ENCODE measurements at places on chromosomes 1 and 21.
A peak's percentile ranks its signal among the peaks of the same experiment; 100 is the strongest.

- DNase-seq, result no peak
Observed at GRCh38 chr1:42163536-42164503, 725 bp downstream of the GUCA2A start.

DNA sequence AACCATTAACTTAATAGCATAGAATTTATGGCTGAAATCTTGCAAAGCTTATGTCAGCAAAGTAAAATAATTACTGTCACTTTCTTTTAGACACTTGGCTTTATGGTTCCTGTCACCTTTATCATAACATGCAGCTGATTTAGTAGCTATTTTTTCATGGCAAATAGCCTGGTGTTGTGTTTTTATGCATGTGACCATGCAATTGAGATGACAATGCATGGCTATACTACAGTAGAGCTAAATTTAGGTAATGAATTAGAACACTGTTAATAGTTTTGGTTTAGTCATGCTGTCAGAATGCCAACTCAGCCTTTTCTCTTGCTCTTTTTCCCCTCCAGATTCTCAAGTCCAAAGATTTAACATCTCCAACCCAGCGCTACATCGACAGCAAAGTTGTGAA, 88.6 kb downstream of the TGFB2 start:
- no peak for DNase-seq

- no peak for DNase-seq
Observed at GRCh38 chr1:151368393-151369301, 3.9 kb downstream of the SELENBP1 start.

- DNase-seq, result no peak
Observed at GRCh38 chr1:12643079-12643478, 806 bp upstream of the AADACL4 start.

DNA sequence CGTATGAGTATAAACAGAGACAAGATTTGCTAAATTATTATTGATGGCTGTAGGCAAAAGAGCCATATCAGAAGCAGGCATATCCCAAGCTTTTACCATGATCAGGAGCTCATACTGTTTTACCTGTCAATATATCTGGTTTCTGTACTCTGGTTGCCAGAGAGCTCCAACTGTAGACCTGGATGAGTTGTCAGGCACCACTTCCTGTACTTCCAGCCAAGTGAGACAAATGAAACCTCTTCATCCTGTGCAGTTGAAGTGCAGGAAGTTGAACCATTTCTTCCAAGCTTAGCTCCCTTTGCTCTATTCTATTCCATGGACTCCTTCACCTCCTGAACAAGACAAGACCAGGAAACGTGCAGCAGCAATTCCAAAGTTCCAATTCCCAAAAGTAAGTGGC, 115.6 kb downstream of the ZNF281 start:
- DNase-seq, result no peak

DNA sequence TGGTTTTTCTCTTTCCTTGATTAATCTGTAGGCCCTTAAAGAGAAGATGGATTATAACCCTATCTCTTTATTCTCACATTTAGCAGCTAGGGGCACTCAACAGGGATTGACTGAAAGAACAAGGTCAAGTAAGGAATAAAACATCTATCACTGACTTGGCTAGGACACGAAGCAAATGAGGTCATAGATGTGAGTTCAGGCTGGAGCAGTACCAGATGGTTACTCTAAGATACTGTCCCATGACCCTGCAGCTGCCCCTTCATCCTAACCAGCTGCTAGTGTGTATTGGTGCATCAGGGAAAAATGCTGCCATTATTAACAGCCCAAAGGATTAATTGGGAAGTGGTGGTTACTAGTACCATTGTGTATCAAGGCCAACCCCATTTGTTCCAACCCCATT, 221.9 kb downstream of the CTH start:
- no peak for DNase-seq

GRCh38 chr1:5551274-5551975, 440.8 kb downstream of the NPHP4 start:
- no peak for DNase-seq

- DNase-seq, result no peak
Observed at GRCh38 chr1:80917826-80918225, 882.9 kb upstream of the ADGRL2 start.

DNA sequence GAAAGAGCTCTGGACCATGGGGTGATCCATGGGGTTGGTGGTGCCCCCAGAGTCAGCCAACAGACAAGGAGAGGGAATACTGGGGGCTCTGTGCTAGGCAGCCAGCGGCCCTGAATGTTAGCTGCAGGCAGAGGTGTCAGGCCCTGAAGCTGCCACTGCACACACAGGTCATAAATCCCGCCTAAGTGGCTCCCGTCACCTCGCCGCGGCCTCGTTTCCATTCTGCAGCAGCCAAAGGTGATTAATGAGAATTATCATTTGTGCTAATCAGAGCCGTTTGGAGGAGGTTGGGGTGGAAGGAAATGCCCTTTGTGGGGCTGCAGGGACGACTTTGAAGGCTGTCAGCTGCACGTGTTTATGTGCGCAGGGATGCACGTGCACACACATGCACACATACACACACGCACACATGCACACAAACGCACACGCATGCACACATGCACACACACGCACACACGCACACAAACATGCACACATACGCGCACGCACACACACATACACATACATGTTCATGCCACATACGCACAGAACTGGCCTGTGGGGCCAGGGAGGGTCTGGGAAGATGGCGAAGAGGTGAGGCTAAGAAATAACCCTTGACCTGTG, 88.8 kb upstream of the ARHGEF16 start:
- DNase-seq, result no peak

GRCh38 chr1:168085401-168085872, 51.3 kb downstream of the GPR161 start:
- DNase-seq, result no peak

GRCh38 chr1:44118682-44119081, at the start of gene KLF17:
TSS of gene KLF17 (plus strand) at chr1:44118821. CDS start at chr1:44118908, 87 bp downstream.
- no peak for DNase-seq

DNA sequence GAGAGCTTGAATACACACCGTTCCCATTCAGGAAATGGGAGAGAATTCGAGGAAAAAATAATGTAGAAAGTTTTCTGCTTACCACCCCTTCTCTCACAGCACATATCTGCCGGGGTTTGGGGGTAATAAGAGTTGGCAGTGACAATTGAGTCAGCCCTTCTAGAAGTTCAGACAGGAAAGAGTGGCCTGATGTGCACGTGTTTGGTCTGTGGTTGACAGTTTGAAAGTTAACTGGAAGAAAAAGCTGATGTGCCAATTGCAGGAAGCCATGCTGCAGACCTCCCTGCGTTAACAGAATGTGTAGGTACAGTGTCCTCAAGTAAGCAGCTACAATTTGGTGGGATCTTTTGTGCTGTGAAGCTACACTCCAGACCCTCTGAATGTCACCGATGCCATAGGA, 50.9 kb downstream of the DHX9 start:
- no peak for DNase-seq

DNA sequence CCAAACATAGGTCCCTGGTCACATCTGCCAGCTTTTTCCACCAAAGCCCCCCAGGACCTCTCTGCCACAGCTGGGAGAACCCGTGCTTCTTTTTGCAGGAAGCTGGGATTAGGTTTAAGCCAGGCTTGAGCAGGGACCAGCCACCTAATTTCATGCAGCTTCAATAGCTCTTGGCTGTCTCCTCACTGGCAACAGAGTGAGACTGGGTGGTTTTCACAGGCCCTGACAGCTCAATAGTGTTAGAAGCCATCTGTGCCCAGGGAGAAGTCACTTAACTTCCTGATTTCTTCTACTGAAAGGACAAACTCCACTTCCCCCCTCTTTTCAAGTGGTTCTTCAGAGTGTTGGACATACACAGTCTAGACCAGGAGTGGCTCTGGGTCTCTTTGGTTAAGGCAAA, 20.4 kb upstream of the SRSF4 start:
- no peak for DNase-seq

DNA sequence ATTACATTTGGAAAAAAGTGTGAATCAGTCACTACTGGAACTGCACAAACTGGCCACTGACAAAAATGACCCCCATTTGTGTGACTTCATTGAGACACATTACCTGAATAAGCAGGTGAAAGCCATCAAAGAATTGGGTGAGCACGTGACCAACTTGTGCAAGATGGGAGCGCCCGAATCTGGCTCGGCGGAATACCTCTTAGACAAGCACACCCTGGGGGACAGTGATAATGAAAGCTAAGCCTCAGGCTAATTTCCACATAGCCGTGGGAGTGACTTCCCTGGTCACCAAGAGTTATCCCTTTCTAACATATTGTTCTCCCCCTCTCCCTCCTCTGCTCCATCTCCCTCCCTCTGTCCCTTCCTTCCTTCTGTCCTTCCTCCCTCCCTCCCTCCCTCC, 47.7 kb upstream of the RHOU start:
- DNase-seq, result no peak

DNA sequence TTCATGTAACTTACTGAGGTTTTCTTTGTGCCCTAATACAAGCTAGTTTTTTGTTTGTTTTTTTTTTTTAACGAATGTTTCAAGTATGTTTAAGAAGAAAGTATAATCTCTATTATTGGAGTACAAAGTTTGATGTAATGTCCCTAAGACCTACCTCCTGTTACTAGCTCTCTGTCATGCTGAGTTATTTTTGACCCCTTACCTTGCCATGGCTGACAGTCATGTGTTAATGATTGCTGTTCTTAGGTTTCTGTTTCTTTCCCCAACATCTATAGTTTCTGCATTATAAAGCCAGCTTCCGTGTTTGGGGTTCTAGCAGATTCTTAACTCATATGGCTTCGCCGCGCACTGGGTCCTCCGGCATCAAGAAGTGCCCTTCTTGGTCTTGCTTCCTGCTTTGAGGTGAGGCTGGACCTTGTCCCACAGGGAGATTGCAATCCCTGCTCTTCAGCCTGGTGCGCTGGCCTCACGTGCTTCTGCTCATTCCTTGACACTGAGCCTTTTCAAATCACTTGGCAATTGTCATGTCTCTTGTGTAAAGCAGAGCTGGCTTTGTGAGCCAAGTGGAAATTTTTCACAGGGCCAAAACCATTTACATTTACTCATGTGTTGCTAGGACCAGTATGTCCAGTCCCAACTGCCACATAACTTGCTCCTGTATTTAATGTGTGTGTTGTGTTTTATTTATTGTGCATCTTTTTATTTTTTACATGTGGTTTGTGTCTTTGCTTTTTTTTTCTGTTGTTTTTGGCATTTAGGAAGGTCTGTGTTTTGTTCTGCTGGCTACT, 135.0 kb upstream of the COL6A1 start:
- no peak for DNase-seq

- no peak for DNase-seq
Observed at GRCh38 chr1:96362623-96363022, 359.0 kb upstream of the PTBP2 start.

DNA sequence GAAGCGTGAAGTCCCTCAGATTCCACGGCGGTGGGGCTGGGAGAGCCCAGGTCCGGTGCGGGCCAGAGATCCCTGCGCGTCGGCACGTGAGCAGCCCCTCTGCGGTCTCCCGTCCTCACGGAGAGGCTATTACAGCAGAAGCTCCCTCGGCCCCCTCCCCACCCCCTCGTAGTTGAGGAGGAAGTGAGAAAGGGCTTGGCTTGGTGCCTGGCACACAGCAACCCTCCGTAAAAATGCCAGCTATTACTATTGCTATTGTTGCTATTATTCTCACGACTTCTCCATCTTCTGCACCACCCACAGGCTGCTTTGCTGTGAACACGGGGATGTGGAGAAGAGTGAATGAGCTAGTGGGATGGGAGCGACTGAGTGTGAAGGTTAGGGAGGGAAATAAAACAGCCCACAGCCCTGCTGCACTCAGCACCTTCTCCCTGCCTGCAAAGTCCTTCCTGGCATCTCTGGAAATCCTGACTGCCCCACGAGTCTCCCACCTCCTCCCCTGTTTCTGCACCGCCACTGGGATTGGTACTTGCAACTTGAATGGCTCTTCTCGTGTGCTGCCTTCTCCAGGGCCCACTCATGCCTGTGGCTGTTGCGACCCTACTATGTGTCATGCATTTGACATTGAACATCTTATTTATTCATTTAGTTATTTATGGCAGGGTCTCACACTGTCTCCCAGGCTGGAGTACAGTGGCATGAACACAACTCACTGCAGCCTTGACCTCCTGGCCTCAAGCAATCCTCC, 26.6 kb downstream of the ZBTB18 start:
- DNase-seq, result no peak

GRCh38 chr1:183966487-183966886, 71.0 kb downstream of the COLGALT2 start:
- DNase-seq, result no peak

- no peak for DNase-seq
Observed at GRCh38 chr21:25949701-25950100, 214.9 kb downstream of the GABPA start.

- no peak for DNase-seq
Observed at GRCh38 chr1:89739844-89740216, 81.0 kb upstream of the LRRC8D start.

GRCh38 chr1:181718034-181718433, 234.7 kb downstream of the CACNA1E start:
- no peak for DNase-seq

- DNase-seq, result no peak
Observed at GRCh38 chr1:37387854-37388253, 86.5 kb upstream of the ZC3H12A start.

- DNase-seq, result no peak
Observed at GRCh38 chr1:41976671-41977070, 57.9 kb upstream of the HIVEP3 start.

- peak; percentile 30 for DNase-seq
Observed at GRCh38 chr1:19010995-19011844, 54.7 kb upstream of the IFFO2 start.

- DNase-seq, result no peak
Observed at GRCh38 chr1:108048301-108049177, 83.6 kb upstream of the VAV3 start.

DNA sequence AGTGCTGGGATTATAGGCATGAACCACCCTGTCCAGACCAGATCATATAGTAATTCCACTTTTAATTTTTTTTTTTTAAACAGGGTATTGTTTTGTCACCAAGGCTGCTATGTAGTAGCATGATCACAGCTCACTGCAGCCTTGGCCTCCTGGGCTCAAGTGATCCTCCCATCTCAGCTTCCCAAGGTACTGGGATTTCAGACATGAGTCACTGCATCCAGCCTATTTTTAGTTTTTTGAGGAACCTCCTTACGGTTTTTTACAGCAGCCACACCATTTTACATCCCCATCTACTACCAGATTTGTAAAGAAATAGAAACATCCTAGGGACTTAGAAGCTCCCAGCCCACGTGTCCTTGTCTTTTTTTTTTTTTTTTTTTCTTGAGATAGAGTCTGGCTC, 24.0 kb downstream of the L1TD1 start:
- DNase-seq, result no peak

DNA sequence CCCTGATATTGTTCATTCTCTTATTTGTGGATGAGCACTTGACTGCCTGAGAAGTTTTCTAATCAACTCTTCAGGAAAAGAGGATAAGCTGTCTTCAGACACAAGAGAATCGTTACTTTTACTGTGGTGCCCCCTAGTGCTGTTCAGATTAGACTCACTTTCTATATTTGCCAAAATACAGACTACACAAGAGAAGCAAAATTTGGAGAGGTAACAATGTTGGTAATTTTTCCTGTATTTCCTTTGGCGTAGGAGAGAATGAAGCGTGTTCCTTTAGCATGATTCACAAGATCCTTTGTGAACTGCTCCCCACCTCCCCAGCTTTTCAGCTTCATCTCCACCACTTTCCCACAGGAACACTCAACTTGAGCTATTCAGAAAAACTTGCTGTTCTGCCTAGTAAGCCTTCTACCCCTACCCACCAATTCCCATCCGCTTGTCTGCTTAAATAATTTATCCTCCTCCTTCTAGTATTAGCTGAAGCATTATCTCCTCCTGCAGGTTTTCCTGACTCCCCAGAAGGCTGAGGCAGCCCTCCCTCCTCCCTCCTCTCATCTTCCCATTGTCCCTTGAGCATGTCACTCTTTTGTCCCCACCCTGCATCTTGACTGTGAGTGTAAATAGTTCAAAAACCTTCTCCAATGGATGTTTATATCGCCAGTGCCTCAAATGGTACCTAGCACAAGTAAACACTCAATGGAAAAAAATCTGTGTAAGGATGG, 4.5 kb downstream of the TNFSF4 start:
- DNase-seq, result no peak

All from central memory CD8-positive, alpha-beta T cell (primary cell).